ENCODE measurements at places on chromosomes 6 and 20.

DNA sequence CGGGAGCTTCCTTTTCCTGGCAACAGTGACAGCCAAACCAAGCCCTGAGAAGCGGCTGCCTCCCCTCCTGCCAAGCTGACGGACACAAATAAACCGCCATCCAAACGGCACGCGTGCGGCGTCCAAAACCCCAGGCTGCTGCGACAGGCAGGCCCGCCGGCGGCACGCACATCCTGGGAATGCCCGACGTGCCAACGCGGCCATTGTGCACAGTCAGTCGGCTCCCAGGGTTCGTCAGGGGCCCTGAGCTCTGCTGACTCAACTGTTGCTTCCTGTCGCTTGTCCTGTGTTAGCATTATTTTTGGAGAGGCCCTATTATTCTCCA is 6.8 kb downstream of the JAG1 start:
- DNase-seq = no peak

- DNase-seq = no peak
Measured at GRCh38 chr6:56708810-56709597, 66.3 kb upstream of the DST start.

DNA sequence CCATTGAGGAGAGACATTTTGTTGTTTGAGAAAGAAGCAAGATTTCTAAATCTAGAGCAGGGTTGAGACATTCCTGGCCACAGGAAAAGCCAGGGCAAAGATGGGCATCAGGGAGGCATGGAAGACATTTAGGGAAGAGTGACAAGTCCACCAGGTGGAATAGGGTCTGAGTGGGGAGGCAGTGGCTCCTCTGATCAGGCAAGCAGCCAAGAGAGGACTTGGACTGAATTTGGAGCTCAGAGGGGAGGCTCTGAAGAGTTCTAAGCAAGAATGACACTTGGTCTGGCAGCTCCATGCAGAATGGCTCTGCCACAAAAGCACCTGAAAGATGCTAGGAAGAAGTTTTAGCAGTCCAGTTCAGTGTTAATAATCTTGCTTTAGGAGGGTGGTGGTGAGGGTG is 120.8 kb downstream of the FYN start:
- no peak for DNase-seq

DNA sequence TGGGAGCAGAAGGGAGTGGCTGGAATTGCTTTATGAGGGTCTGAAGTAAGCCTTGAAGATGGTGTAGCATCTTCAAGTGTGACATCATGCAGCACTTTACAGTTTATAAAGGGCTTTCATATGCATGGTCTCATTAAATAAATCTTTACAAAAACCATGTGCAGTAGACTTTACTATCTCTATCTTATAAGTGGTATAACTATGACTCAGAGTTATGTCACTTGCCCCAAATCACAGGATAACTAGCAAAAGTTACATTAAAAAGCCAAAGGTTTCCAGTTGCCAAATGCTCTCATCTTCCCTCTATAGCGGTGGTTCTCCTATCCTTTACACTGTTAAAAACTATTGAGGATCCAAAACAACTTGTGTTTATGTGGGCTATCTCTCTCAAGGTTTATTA is 687.7 kb upstream of the MARCKS start:
- no peak for DNase-seq

DNA sequence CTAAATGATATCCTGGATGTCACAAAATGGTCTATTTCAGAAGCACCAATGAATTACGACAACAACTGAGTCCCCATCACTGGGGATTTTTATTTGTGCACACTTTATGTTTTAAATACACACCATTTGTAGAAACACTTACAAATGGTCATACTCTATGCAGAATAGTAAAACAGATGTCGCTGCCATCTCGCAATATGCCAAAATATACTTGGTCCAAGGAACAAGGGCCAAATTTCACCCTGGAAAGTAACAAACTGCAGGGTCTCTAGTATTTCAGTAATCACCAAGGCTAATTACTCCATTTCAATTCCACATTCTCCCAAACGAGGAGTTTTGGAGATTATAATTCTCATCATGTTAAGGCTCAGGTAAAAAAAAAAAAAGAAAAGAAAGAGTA is 215.2 kb downstream of the LMBRD1 start:
- DNase-seq = no peak

GRCh38 chr6:106098383-106099234 is 12.5 kb downstream of the PRDM1 start:
- DNase-seq = no peak

- no peak for DNase-seq
Measured at GRCh38 chr20:7155282-7155681, 387.8 kb downstream of the BMP2 start.
